Stimulated activated CD8-positive, alpha-beta memory T cell treated with anti-CD3 and anti-CD28 coated beads, Interleukin-4, amount 100 ng/mL, for 48 hours (primary cell): ENCODE measurements at places on chromosomes 1 and 21.

- no peak for DNase-seq
Observed at GRCh38 chr1:88961647-88962275, 30.7 kb downstream of the KYAT3 start.

DNA sequence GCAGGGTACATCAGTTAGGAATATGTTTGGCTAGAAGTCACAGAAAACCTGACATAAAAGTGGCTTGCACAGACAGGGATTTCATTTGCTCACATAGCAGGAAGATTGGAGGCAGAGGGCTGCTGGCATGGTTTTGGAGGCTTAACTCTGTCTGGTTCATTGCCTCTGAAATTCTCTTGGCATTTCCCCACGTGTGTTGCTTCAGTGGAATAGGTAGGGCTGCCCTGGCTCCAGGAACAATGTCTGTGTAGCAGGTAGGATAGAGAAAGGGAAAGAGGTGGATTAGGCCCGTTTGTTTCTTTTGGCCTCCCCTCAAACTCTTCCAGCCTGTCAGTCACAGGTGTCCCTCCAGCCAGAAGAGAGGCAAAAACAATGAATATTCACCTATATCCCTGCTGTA, 20.5 kb upstream of the SIPA1L2 start:
- no peak for DNase-seq

DNA sequence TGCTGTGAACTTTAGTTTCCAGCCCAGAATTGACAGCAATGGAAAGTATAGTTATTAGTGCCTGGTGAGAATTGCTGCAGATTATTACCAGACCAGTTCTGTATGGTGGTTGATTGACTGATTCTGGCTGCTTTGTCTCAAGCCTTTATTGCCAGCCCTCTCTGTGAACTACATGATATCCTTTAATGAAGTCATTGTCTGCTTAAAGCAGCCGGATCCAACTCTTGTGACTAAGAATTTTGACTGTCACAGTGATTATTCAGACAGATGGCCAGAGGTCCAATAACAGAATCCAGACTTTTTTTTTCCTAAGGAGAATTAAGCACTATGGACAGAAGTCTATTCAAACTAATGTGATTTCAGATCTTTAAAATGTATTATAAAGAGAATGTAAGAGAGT, 1548.6 kb upstream of the B3GALT2 start:
- DNase-seq = no peak

DNA sequence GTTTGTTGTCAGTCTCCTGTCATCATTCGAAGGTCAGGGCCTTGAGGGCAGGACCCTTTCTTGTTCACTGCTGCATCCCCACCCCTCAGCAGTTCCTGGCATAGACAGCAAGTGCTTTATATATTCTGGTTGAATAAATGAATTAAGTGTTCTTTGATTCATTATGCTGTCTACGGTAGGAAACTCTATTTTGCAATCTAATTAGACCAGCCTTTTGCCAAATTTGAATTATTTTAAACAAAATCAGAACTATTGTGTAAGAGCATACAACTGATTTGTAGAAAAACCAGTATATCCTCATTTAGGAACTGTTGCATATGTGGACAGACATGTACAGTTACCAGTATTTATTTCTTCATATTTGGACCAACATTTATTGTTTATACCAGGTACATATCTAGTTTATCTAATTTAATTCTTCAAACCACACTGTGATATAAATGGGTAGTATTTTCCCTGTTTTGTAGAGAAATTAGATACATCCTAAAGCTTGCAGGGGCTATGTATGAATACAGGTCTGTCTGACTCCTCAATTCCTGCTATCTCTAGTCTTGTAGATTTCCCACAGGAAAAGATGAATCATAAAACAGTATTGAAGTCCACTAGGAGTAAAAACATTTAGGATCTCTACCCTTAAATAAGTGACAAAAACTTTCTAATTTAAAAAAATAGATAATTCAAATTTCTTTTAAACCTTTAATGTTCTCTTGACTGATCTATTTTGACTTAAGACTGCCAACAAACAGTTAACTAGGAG, 10.4 kb downstream of the MGST3 start:
- DNase-seq = no peak

GRCh38 chr1:221945669-221946068, 203.8 kb upstream of the DUSP10 start:
- no peak for DNase-seq

- DNase-seq = no peak
Observed at GRCh38 chr1:201276891-201277290, 6.4 kb upstream of the PKP1 start.

DNA sequence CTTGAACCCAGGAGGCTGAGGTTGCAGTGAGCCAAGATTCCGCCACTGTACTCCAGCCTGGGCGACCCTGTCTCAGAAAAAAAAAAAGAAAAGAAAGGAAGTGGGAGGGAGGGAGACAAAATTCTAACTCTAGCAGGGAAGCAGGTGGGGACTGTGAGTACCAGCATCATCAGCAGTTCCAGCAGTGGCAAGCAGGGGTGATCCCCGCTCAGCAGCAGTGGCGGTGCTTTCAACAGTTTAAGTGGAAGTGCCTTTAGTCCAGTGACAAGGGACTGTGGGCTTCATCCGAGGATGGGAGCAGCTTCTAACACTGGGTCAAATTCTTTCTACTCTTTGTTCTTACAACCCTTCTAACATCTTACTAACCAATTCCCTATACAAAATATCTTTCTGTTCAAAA, 858.1 kb upstream of the ADAMTS5 start:
- DNase-seq = no peak

DNA sequence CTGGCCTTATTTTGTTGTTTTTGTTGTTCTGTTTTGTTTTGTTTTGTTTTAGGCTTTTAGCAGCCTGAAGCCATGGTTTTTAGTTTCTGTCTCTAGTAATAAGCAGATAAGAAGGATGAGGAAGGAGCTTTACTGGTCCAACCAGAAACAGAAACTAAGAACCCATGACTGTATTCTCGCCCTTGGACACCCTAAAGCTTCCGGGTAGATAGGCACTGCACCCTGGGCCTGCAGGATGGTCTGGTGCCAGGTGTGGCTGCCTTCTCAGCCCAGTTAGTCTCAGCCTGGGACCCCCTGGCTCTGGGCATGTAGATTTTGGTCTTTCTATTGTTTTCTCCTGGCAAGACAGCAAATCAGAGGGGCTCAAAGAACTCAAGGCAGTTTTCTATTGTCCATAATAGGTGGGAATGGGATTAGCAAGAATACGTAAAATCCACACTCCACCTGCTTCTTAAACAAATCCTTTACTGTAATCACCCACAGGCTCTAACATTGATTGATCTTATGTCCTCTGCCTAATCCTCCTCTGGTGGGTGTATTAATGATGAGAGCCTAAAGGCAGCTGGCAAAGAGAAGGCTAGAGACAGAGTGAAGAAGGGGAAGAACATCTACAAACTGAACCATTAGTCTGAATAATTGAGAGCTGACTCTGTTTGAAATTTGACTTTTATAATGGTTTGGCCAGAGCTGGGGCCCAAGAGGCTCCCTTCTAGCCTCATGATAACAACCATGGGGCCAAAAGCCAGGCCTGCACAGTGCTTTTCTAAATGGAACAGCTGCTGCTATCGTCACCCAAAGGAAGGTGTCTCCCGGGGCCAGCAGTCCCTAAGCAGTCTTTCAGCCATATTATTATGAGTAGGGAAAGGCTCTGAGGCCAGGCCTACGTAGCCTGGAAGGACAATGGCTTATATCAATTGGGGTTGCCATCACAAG, 106.8 kb upstream of the ATP1A1 start:
- DNase-seq = no peak

- DNase-seq = no peak
Observed at GRCh38 chr1:214864896-214865688, 217.4 kb upstream of the KCNK2 start.

- peak; percentile 63 for DNase-seq
Observed at GRCh38 chr1:178093494-178093950, 382 bp upstream of the RASAL2 start.

DNA sequence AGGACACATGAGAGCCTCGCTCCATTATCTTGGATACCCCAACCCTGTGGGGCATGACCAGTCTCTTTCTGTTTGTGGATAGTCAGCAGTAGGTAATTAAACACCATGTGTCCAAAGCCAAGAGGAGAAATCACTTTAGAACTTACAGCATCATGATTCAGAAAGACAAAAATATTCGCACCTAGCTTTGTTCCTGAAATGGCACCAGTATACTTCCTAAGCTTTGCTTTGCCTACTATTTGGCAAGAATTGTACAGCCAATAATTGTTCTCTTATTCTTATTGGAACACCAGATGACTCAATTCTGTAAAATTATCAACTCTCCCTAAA, 24.2 kb downstream of the TNFRSF9 start:
- DNase-seq = no peak

GRCh38 chr1:248834343-248834940, 3.6 kb upstream of the ZNF672 start:
- DNase-seq = no peak

GRCh38 chr1:22588899-22589422, 25.7 kb downstream of the EPHA8 start:
- no peak for DNase-seq

DNA sequence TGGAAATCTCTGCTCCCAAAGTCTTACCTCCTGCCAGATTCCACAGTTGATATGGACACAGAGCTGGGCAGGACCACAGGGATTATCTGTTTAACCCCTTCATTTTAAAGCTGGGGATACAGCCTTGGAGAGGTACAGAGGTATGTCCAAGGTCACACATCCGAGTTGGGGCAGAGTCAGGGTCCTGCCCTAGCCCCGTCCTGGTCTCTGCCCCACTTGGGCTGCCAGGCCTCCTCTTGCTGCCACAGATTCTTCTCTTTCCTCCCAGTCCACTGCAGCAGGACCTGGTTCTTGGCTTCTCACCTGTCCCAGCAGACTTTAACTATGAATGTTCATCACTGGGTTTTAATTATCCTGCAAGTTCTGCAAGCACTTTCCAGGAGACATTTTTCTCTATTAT, 258.3 kb downstream of the MATN1 start:
- DNase-seq = no peak

- DNase-seq = no peak
Observed at GRCh38 chr1:229032375-229032774, 238.5 kb upstream of the RAB4A start.

DNA sequence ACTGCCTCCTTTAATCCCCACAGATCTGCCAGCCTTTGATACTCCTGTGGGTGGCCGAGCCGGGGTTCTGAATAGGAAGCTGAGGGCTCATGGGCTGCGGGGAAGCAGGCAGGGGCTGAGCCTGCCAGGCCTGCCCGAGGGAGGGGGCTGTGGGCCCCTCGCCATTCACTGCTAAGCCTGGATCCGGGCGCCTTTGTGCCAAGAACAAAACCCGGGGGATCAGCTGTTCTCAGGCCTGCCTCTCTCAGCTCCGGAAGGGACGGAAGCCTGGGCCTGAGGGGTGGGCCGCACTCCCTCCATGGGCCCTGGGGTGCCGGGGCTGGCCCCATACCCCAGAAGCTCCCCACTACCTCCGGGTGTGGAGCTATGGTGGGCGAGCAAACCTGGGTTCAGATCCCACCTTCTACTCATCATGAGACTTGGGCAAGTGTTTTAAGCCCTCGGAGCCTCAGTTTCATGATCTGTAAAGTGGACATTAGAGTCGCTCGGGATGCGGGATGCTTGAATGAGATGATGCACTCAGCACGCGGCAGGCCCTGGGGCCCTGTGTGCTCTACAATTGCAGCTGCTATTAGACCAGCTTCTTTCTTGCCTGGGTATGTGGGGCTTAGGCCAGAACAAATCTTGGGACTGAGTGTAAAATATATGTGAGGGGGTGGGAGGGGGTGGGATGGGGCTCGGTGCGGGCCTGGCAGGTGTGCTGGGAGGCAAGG, 19.2 kb upstream of the EPHA2 start:
- DNase-seq = no peak

DNA sequence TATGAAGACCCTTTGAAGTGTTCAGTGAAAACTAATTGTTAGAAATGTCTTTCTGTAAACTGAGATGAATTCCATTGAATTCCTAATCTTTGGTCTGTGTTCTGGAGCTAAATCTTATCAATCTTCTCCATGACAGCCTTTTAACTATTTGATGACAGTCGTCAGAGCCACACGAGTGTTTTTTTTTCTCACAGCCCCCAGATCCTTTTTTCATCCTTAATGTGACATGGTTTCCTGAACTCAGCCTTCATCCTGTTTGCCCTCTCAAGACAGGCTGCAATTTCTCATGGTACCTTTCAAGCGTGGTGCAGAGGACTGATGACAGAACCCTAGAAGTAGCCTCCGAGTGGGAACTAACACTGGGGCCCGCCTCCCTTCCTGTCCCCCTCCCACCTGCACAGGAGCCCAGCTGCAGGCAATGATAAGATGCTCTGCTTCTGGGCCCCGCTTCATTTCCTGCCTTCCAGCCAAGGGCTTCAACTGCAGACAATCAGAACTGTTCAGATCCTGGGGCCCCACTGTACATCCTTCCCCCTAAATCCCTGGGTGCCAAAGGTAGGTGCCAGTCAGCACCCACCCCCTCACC, 114.6 kb upstream of the VAV3 start:
- peak; percentile 53 for DNase-seq

DNA sequence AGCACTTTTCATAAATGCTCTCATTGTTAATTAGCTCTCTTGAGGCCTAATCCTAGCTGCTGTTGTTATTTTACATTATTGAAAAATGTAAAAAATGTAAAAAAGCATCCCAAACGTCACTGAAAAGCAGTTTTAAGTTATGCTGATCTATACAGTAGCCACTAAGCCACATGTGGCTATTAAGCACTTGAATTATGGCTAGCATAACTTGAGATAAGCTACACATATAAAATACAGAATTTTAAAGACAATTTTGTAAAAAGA, 18.4 kb upstream of the DNASE2B start:
- no peak for DNase-seq

DNA sequence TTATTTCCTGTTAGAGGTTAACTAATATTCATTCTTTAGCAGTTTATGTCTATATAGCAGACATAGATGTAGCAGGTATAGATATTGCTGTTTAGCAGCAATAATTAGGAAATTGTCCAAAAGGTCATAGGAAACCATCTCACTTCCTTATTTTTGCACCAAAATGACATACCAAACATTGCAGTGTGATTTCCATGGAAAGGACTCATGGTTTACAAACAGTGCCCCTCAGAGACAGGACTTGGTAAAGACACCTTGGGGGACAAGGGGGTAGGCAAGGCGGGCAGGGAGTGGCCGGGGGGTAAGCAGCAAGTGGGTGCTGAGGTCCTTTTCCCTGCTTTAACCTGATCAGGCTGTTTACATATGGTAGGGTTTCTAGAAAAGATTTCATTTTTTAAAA, 30.5 kb downstream of the BATF3 start:
- no peak for DNase-seq

- DNase-seq = no peak
Observed at GRCh38 chr1:27144920-27145661, 9.8 kb downstream of the SLC9A1 start.
